ENCODE measurements at places on chromosomes 7 and 10. TPM values are rescaled to one million over a fixed set of nuclear protein-coding genes. Genes with fewer than 3 reads are reported as not detected.
A peak's percentile ranks its signal among the peaks of the same experiment; 100 is the strongest.

Gene NOS3
- 45.1 TPM for total RNA-seq

Gene ATP6V0A4
- total RNA-seq, result not detected

Gene C10orf143
- total RNA-seq, result not detected

Gene CALML3
- not detected for total RNA-seq

GRCh38 chr10:8235253-8236027, 181.0 kb downstream of the GATA3 start:
- no peaks in the 10 kb centered on the region for H3K36me3 ChIP-seq
- peaks cover 13% of the 10 kb centered on the region for H3K27me3 ChIP-seq
- no peak overlapping the region for H3K27ac ChIP-seq
- no peak for DNase-seq

- peaks cover 4% of the 10 kb centered on the region for H3K4me1 ChIP-seq
- no peaks in the 10 kb centered on the region for H3K27me3 ChIP-seq
- DNase-seq, result no peak
- H3K27ac ChIP-seq, result peak overlapping the region; percentile 45
Observed at GRCh38 chr7:18835001-18835690, 282.3 kb downstream of the TWIST1 start.

- no peak overlapping the region for H3K4me3 ChIP-seq
- H3K27ac ChIP-seq, result no peak overlapping the region
- no peaks in the 10 kb centered on the region for H3K4me1 ChIP-seq
- H3K36me3 ChIP-seq, result peaks cover 12% of the 10 kb centered on the region
- H3K27me3 ChIP-seq, result no peaks in the 10 kb centered on the region
- DNase-seq, result no peak
Observed at GRCh38 chr10:15558136-15558535, 161.6 kb downstream of the ITGA8 start.

DNA sequence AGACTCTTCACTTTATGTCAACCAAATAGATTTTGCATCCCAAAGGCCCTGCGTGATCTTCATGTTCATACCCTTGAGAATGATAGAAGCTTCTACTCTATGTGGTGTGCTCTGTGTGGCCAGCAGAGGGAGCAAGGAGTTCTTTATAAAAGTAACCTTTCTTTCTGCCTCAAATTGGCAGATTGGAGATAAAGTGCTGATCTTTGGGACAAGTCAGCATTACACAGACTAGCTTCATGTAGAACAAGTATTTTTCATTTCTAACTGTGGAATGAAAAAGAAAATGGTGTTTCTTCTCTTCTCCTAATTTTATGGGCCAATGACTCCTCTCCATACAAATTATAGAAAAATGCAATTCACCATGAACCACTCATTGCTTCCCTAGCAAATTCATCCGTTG, 1214.1 kb downstream of the SORCS1 start:
- peak; percentile 79 for DNase-seq
- no peaks in the 10 kb centered on the region for H3K36me3 ChIP-seq
- peak overlapping the region; percentile 75 for H3K27ac ChIP-seq
- H3K4me1 ChIP-seq, result peaks cover 23% of the 10 kb centered on the region
- H3K4me3 ChIP-seq, result no peak overlapping the region

- no peak overlapping the region for H3K27ac ChIP-seq
- H3K27me3 ChIP-seq, result no peaks in the 10 kb centered on the region
- DNase-seq, result no peak
- H3K36me3 ChIP-seq, result no peaks in the 10 kb centered on the region
- no peaks in the 10 kb centered on the region for H3K4me1 ChIP-seq
Observed at GRCh38 chr7:101736084-101736483, 81.3 kb upstream of the CUX1 start.

GRCh38 chr10:63588436-63589167, 67.4 kb downstream of the REEP3 start:
- no peak overlapping the region for H3K4me3 ChIP-seq
- peak overlapping the region; percentile 55 for H3K27ac ChIP-seq
- H3K27me3 ChIP-seq, result no peaks in the 10 kb centered on the region
- peaks cover 25% of the 10 kb centered on the region for H3K4me1 ChIP-seq
- peak; percentile 72 for DNase-seq

DNA sequence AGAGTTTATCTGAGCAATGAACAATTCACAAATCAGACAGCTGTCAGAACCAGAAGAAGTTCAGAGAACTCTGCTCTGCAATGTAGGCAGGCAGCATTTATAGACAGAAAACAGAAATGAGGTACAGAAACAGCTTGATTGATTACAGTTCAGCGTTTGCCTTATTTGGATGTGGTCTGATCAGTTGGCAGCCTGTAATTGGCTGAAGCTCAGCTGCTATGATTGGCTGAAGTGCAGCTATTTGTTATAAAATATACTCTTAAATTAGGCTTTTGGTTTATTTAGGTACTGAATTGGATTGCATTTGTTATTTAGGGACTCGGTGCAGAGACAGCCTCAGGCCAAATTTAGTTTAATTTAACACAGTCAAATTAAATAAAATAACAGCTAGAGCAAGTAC, 85.8 kb upstream of the JAZF1 start:
- no peaks in the 10 kb centered on the region for H3K27me3 ChIP-seq
- H3K4me1 ChIP-seq, result no peaks in the 10 kb centered on the region
- H3K36me3 ChIP-seq, result no peaks in the 10 kb centered on the region
- no peak for DNase-seq
- no peak overlapping the region for H3K27ac ChIP-seq

DNA sequence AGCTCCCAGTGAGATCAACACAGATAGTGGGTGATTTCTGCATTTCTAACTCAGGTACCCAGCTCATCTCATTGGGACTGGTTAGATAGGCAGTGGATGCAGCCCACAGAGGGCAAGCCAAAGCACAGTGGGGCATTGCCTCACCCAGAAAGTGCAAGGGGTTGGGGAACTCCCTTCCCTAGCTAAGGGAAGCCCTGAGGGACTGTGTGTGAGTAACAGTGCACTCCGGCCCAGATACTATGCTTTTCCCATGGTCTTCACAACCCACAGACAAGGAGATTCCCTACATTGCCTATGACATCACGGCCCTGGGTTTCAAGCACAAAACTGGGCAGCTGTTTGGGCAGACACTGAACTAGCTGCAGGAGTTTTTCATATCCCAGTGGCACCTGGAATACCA, 62.8 kb downstream of the PPP1R3A start:
- no peaks in the 10 kb centered on the region for H3K36me3 ChIP-seq
- DNase-seq, result no peak
- no peaks in the 10 kb centered on the region for H3K4me1 ChIP-seq
- H3K27ac ChIP-seq, result no peak overlapping the region
- no peaks in the 10 kb centered on the region for H3K27me3 ChIP-seq

GRCh38 chr7:17054836-17055235, 173.1 kb upstream of the AGR3 start:
- H3K27ac ChIP-seq, result no peak overlapping the region
- H3K4me3 ChIP-seq, result no peak overlapping the region
- H3K4me1 ChIP-seq, result no peaks in the 10 kb centered on the region
- no peaks in the 10 kb centered on the region for H3K36me3 ChIP-seq
- H3K27me3 ChIP-seq, result no peaks in the 10 kb centered on the region
